Subcutaneous preadipocyte (primary cell): ENCODE measurements at places on chromosomes 11 and 22. TPM values are rescaled to one million over a fixed set of nuclear protein-coding genes. Genes with fewer than 3 reads are reported as not detected.

The NXPE2 gene
- total RNA-seq, result under 0.01 TPM in 1 of 2 replicates, not detected in the other

The ARHGEF12 gene
- total RNA-seq, result 62.1 and 95.4 TPM in 2 replicates

The APOBEC3H gene
- 0.37 and 0.59 TPM in 2 replicates for total RNA-seq

The ENTHD1 gene
- not detected in 2 replicates for total RNA-seq

The JOSD1 gene
- total RNA-seq, result 42.3 and 47.5 TPM in 2 replicates

The OVOL1 gene
- total RNA-seq, result not detected in 2 replicates

The ANKK1 gene
- total RNA-seq, result under 0.01 TPM in 1 of 2 replicates, not detected in the other

The RFPL2 gene
- total RNA-seq, result not detected in 2 replicates

The KRTAP5-11 gene
- not detected in 2 replicates for total RNA-seq

The CNTN5 gene
- not detected in 2 replicates for total RNA-seq

The NFAM1 gene
- not detected in 2 replicates for total RNA-seq

The RIMBP3B gene
- total RNA-seq, result under 0.01 and 0.37 TPM in 2 replicates

The GUCD1 gene
- total RNA-seq, result 168 and 194 TPM in 2 replicates

The POTEH gene
- not detected in 2 replicates for total RNA-seq

The PATE4 gene
- not detected in 2 replicates for total RNA-seq

The CATSPER1 gene
- 0.78 TPM in 1 of 2 replicates, not detected in the other for total RNA-seq

The OR52E6 gene
- not detected in 2 replicates for total RNA-seq

The APOL1 gene
- 3.1 and 10.3 TPM in 2 replicates for total RNA-seq

The DEPDC7 gene
- total RNA-seq, result 2.6 and 3.3 TPM in 2 replicates

The RFPL1 gene
- not detected in 2 replicates for total RNA-seq

The C11orf86 gene
- total RNA-seq, result not detected in 2 replicates

The UCP3 gene
- 0.73 and 0.78 TPM in 2 replicates for total RNA-seq

The CSNK2A3 gene
- 1.6 and 2.9 TPM in 2 replicates for total RNA-seq

The GGT1 gene
- 0.39 and 1.1 TPM in 2 replicates for total RNA-seq

The RAB38 gene
- 1.8 TPM in 2 replicates for total RNA-seq

The TMEM191B gene
- 0.39 and 1.5 TPM in 2 replicates for total RNA-seq

The SCARF2 gene
- total RNA-seq, result 8.0 and 9.6 TPM in 2 replicates

The CCDC81 gene
- total RNA-seq, result 0.39 and 1.1 TPM in 2 replicates

The CASP5 gene
- total RNA-seq, result not detected in 2 replicates

The RIBC2 gene
- total RNA-seq, result 1.1 and 1.4 TPM in 2 replicates

The RAC2 gene
- total RNA-seq, result 7.0 and 16.6 TPM in 2 replicates

The TRPM5 gene
- not detected in 2 replicates for total RNA-seq

The GGTLC3 gene
- total RNA-seq, result not detected in 2 replicates

The CNGA4 gene
- 0.37 TPM in 1 of 2 replicates, not detected in the other for total RNA-seq

The DRD4 gene
- under 0.01 TPM in 1 of 2 replicates, not detected in the other for total RNA-seq

The GLYAT gene
- total RNA-seq, result not detected in 2 replicates

The BACE1 gene
- 24.6 and 27.8 TPM in 2 replicates for total RNA-seq

The TRIM34 gene
- total RNA-seq, result 4.7 and 5.9 TPM in 2 replicates
